ENCODE measurements at places on chromosomes 11 and 22.

DNA sequence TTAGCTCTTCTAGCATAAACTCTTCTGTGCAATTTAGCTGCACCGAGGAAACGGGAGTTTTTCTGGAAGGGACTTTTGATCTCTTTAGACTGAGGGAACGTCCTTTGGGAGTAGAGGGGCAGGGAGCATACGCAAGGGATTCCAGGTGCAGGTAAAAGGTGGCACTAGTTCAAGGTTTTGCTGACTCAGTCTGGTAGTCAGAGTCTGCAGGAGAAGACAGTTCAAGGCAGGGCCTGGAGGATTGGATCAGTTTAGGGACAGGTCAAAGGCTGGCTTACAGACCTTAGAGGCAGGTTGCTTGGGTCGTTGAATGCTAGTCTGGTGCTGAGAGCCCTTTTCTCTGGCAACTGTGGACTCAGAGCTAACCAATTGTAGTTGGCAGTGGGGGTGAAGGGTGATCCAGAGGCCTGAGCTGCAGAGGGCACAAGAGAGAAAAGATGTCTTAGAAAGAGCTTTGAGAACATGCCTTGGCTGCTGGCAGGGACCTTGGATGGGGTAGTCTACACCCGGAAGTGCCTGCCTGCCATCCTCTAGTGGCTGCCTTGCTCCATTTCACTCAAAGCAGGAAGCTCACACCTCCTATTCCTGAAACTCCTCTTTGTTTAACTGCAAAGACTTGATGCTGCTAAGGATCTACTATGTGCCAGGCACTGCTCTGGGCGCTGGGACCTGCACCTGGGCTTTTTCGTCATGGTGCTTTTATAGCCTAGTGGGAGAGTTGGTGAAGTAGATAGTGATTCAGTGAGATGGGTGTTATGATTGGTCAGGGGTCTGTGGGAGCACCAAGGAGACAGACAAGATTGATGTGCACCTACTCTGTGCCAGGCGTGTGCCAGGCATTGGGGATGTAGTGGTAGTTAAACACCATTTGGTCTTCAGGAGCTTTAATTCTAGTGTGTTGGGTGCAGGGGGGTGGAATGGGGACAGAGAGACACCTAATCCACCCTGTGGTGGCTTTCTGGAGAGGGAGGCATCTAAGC lies 17.1 kb downstream of the MIAT start:
- peak; percentile 36 for DNase-seq

GRCh38 chr22:24986816-24987215 lies 34.3 kb downstream of the KIAA1671 start:
- DNase-seq: no peak

DNA sequence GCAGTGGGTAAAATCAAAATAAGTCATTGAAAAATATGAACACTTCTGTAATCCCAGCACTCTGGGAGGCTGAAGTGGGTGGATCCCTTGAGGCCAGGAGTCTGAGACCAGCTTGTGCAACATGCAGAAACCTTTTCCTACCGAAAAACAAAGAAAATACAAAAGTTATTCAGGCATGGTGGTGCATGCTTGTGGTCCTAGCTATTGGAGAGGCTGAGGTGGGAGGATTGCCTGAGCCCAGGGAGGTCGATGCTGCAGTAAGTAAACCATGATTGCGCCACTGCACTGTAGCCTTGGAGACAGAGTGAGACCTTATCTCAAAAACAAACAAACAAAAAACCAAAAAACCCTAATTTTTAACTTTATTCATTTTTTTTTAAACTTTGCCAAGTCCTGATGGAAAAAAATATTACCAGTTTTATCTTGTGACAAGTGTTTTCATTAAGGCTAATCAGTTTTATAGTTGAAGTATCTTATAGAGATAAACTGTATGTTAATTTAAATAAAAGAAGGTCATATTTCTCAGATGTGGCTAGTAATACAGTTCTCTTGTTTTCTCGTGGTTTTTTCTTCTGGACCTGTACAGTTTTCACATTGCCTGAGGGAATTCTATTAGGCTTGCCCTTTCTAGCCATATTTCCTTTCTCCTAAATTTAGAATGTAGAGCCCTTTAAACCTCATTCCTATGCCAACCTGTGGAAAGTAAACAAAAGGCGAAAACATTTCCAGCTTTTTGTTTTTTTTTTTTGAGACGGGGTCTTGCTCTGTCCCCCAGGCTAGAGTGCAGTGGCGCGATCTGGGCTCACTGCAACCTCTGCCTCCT lies 9.4 kb downstream of the HIPK3 start:
- peak; percentile 62 for DNase-seq

DNA sequence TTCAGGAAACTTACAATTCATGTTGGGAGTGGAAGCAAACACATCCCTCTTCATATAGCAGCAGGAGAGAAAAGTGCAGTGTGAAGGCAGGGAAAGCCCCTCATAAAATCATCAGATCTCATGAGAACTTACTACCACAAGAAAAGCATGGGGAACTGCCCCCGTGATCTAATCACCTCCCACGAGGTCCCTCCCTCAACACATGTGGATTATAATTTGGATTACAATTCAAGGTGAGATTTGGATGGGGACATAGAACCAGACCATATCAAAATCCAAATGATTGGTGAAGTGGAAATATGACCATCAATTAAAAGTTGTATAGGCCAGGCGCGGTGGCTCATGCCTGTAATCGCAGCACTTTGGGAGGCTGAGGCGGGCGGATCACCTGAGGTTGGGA lies 1268.0 kb downstream of the JRKL start:
- DNase-seq: no peak

DNA sequence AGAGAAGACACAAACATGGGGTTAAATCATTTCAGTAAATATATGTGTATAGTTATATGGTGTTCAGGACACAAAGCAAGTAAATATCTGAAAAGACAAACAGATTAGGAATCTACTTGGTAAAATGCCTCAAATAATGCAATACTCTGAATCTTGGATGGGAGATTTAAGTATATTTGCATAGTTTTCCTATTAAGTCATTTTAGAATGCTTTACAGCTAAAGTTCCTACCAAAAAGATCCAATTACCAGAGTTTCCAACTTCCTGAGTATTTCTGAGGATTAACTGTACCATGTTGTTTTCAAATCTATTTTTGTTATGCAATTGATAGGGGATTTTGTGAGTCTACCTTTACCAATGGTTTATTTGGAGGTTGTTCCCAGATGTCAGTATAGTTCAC lies 424.4 kb upstream of the CCDC179 start:
- no peak for DNase-seq

DNA sequence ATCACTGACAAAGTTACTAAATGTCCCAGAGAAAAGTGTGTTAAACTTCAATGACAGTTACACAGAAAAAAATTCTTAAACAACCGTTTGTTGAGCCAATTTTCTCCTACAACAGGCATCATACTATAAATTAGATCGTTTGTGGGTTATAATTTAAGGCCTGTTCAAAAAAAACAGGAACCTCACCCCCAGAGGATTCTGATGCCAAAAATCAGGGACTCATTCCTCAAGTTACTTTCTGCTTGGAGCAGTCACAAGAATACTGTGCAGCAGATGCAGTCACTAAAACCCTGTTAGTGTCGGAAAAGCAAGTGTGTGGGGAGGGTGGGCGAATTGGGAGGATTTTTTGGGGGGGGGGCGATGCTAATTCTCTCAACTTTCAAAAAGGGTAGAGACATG lies 657 bp downstream of the CWC15 start:
- DNase-seq: peak; percentile 7

Measured in KBM-7 (cell line).